H9 (cell line): ENCODE measurements at places on chromosomes 16 and 17. TPM values are rescaled to one million over a fixed set of nuclear protein-coding genes. Genes with fewer than 3 reads are reported as not detected.

GRCh38 chr16:65111306-65111705, 10.6 kb downstream of the CDH11 start:
- DNase-seq = no peak

- DNase-seq = no peak
Observed at GRCh38 chr16:35255816-35256215, 1796.4 kb downstream of the TP53TG3F start.

DNA sequence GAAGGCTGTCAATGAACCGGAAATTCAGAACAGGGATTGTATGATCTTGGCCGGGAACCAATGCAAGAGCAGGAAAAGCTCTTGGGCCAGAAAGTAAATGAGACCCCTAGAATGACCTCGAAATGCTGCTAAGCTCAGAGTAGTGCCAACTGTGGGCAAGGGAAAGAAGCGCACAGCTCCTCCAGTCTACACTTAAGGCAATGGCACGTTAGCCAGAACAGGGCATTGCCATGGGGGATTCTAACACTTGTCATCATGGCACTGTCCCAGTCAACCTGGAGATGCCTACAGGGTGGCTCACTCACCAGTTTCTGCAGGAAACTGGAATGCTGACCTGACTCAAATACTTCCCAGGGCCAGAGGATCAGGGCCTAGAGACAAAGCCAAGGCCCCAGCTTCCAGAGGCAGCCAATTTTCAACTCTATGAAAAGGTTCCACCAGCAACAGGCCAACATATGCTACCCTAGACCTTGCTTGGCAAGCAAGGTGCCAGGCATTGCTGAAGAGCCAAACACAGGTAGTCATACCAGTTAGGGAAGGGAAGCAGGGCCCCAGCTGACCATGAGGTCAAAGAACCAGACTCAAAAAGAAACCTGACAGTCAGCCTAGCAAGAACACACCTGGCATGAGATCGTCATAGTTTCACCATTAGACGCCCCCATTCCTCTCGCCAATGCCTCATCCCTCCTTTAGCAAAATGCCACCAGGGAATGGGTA, 34.9 kb downstream of the ARHGAP17 start:
- DNase-seq = peak; percentile 19

GRCh38 chr17:75875940-75876189, 2.5 kb downstream of the TRIM47 start:
- DNase-seq = no peak

DNA sequence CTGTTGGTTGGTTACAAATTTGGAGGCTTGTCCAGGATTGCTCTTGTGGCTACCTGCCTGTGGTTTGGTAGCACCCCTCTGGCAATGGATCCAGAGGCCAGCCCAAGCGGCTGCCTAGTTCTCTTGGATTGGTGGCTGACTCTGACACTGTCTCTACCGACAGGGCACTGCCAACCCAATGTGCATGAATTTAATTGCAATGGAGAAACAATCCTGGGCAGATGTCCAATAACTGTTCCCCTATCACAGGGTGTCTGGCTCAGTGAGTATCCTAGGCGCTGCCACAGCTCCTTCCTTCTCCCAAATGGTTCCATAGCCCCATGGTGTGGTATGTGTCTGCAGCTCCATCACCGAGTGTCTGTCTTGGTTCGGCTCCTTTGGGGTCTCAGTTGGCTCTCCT, 19.5 kb downstream of the N4BP1 start:
- no peak for DNase-seq

DNA sequence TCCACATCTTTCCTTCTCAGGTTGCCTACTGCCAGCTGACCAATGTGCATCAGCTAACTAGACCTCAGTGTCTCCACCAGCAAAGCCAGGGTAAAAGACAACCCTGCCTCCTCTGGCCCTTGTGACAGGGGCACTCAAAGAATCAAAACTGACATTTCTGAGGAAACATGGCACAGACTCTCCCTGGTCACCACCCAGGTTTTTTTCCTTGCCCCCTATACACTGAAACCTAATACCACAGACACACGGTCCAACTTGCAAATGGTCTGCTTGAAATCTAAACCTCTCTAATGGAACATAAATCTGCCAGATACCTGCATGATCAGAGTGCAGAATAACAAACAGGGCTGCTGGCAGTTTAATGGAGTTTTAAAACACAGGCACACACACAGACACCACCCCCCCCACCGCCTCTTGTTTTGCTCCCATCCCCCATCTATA, 19.5 kb upstream of the CORO6 start:
- no peak for DNase-seq

DNA sequence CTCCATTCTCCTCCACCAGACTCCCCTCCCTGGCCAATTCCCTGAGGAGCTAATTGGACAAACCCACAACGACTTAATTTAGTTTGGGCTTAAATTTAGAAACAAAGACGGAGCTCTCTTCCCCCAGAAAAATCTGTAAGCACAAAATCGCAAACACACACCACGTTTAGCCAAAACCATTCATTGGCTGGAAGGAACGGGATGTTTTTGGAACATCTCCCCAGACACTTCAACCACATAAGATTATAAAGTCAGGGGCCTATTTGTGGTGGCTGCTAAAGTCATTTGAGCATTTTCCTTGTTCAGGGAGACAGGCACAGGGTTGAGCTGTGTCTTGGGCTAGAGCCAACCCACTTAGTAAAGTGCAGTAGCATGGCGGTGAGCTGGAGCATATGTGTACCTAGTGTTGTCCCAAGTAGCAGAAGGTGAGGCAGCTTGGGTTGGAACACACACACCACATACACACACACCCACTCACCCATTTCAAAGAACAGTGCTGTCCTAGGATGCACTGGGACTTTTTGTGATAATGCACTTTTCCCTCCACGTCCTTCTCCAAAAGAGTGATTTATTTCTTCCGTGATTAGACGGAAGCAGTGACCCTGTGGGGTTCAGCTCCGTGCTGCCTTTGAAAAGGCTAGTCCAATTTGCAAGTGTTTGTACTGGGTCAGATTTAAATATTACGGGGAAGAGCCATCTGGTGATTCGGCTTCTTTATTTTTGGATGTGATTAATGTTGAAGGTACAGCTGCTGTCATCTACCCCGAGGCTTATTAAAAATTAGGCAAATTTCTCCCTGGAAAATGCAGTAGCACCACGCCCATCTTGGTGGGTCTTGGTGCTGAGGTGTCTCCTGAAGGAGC, 32.2 kb downstream of the ELAC2 start:
- no peak for DNase-seq

DNA sequence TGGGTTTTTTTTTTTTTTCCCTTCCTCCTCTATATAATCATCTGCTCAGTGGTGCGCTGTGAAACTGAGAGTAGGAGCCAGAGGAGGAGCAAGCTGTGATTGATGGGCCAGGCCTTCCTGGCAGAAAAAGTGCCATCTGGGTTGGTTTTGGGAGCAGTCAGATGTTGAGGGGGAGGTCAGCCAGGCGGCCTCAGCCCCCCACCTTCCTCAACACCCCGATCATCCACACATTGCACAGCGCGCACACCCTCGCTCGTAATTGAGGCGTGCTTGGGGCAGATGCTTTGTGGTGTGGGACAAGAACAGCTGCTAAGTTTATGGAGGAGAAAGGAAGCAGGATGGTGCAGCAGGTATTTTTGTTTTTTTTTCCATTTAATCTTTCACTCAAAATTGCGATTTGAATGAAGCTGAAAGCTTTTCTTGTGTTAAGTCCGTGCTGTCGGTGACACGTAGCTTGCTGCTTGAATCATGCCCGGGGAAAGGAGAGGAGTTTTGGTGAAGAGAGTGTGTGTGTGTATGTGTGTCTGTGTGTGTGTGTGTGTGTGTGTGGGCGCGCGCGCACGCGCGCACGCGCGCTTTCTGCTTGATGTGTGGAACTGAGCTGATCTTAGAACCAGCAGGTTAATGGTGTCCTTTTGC, 177.4 kb downstream of the RBFOX1 start:
- no peak for DNase-seq

GRCh38 chr16:27820646-27821345, 242.7 kb downstream of the GSG1L start:
- DNase-seq = no peak

DNA sequence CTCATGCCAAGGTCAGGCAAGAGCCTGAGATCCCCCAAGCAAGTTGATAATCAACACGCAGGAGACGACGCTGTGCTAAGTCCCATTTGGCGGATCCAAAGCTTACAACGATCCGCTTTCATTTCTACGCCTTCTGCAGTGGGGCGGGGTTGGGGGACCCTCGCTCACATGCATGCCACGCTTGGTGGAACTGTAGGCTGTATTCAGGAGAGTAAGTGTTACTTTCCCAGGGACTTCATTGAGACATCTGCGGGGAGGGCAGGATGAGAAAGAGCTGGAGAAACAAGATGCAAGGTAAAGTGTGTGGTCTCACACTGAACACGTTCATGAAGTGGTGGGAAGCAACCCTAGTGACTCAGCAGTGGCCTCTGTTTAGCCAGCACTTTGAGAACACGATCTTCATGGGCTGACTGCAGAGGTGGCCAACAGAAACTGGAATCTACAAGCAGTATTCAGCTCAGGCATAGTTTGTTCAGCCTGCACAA, 100.5 kb downstream of the XYLT1 start:
- DNase-seq = no peak

DNA sequence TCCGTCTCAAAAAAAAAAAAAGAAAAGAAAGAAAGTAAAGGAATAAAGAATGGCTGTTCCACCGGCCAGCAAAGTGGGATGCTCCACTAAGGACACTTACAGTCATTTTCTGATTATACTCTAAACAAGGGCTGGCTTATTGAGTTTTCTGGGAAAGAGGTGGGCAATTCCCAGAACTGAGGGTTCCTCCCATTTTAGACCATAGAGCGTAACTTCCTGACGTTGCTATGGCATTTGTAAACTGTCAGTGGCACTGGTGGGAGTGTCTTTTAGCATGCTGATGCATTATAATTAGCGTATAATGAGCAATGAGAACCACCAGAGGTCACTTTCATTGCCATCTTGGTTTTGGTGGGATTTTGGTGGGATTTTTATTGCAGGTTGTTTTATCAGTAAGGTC, 58.0 kb downstream of the PIGL start:
- no peak for DNase-seq

- DNase-seq = no peak
Observed at GRCh38 chr17:3549610-3550162, 7.9 kb downstream of the TRPV3 start.

- DNase-seq = no peak
Observed at GRCh38 chr17:72466606-72467005, 345.8 kb downstream of the SOX9 start.

Gene HNF1B
- not detected in 2 replicates for total RNA-seq

Gene SHCBP1
- 16.6 and 17.2 TPM in 2 replicates for total RNA-seq

Gene MSLN
- total RNA-seq = 0.22 and 0.31 TPM in 2 replicates

Gene FDXR
- total RNA-seq = 39.7 and 43.2 TPM in 2 replicates

Gene TUBD1
- 26.4 and 27.1 TPM in 2 replicates for total RNA-seq

Gene MEIOC
- total RNA-seq = 2.7 and 3.0 TPM in 2 replicates

Gene HOXB6
- not detected in 2 replicates for total RNA-seq

Gene OTOP3
- not detected in 2 replicates for total RNA-seq
